Activated CD4-positive, alpha-beta T cell treated with anti-CD3 and anti-CD28 coated beads, Interleukin-2, amount 10 ng/mL, durations not matched to agents 24 days and 14 days (primary cell): ENCODE measurements at places on chromosomes 4 and X. TPM values are rescaled to one million over a fixed set of nuclear protein-coding genes. Genes with fewer than 3 reads are reported as not detected.

Gene SLC38A5
- total RNA-seq: 195 and 210 TPM in 2 replicates

Gene FRG2
- total RNA-seq: not detected in 2 replicates

Gene CXCL10
- 3.4 and 4.3 TPM in 2 replicates for total RNA-seq

Gene IL1RAPL2
- total RNA-seq: not detected in 2 replicates

Gene GUCY1B1
- 0.37 and 0.66 TPM in 2 replicates for total RNA-seq

Gene SLC9B1
- 0.23 and 0.47 TPM in 2 replicates for total RNA-seq

Gene HTATSF1
- total RNA-seq: 49.4 and 55.1 TPM in 2 replicates

Gene NRK
- not detected in 2 replicates for total RNA-seq

Gene GLRA2
- not detected in 2 replicates for total RNA-seq

Gene RAP2C
- total RNA-seq: 31.3 and 34.5 TPM in 2 replicates

Gene CHRDL1
- total RNA-seq: not detected in 2 replicates

Gene DUX4
- total RNA-seq: not detected in 2 replicates

Gene DLG3
- 31.9 and 41.1 TPM in 2 replicates for total RNA-seq

Gene IL2
- 965 and 976 TPM in 2 replicates for total RNA-seq

Gene SORCS2
- total RNA-seq: 0.05 TPM in 1 of 2 replicates, not detected in the other

Gene RBM46
- not detected in 2 replicates for total RNA-seq

Gene GPRIN3
- 26.2 and 26.8 TPM in 2 replicates for total RNA-seq

Gene FGG
- total RNA-seq: not detected in 2 replicates

Gene TRIM61
- total RNA-seq: 3.4 and 3.7 TPM in 2 replicates

Gene XG
- not detected in 2 replicates for total RNA-seq

Gene MAOB
- not detected in 2 replicates for total RNA-seq

Gene NPY1R
- not detected in 2 replicates for total RNA-seq

Gene VCX
- not detected in 2 replicates for total RNA-seq

Gene ATOH1
- not detected in 2 replicates for total RNA-seq

Gene TRPC5OS
- not detected in 2 replicates for total RNA-seq

Gene STK26
- total RNA-seq: 66.0 and 72.5 TPM in 2 replicates

Gene SYTL4
- total RNA-seq: not detected in 2 replicates

Gene NPNT
- total RNA-seq: 0.12 TPM in 1 of 2 replicates, not detected in the other

Gene RIPPLY1
- total RNA-seq: not detected in 2 replicates

Gene SERPINA7
- total RNA-seq: not detected in 2 replicates

Gene MAGEA12
- total RNA-seq: not detected in 2 replicates

Gene ERAS
- not detected in 2 replicates for total RNA-seq

Gene MYL5
- total RNA-seq: 23.4 and 24.7 TPM in 2 replicates

Gene RNF113A
- total RNA-seq: 25.2 and 26.7 TPM in 2 replicates

Gene ARSD
- total RNA-seq: 1.2 and 1.8 TPM in 2 replicates

Gene CFI
- total RNA-seq: not detected in 2 replicates

Gene BTC
- total RNA-seq: not detected in 2 replicates

Gene MAGEA9B
- not detected in 2 replicates for total RNA-seq

Gene MAGEB1
- not detected in 2 replicates for total RNA-seq

Gene DAPP1
- total RNA-seq: 28.4 and 29.5 TPM in 2 replicates

Gene F9
- total RNA-seq: not detected in 2 replicates

Gene GABRQ
- 0.05 TPM in 1 of 2 replicates, not detected in the other for total RNA-seq
